ENCODE measurements at places on chromosomes 12 and 14. TPM values are rescaled to one million over a fixed set of nuclear protein-coding genes. Genes with fewer than 3 reads are reported as not detected.

FAM222A gene
- total RNA-seq, result 24.3 TPM

PLEKHD1 gene
- not detected for total RNA-seq

CAPZA3 gene
- not detected for total RNA-seq

C1QL4 gene
- total RNA-seq, result not detected

KRT1 gene
- not detected for total RNA-seq

CIDEB gene
- 0.39 TPM for total RNA-seq

OVCH1 gene
- total RNA-seq, result not detected

SIRT4 gene
- total RNA-seq, result 13.2 TPM

OR4E2 gene
- total RNA-seq, result not detected

TUBA1A gene
- 16.9 TPM for total RNA-seq

ENDOU gene
- 0.16 TPM for total RNA-seq

NYNRIN gene
- total RNA-seq, result 0.87 TPM

NAV3 gene
- total RNA-seq, result 2.5 TPM

ING4 gene
- 28.9 TPM for total RNA-seq

SPATA7 gene
- 9.8 TPM for total RNA-seq

WNT1 gene
- not detected for total RNA-seq

HVCN1 gene
- total RNA-seq, result 4.6 TPM

BCDIN3D gene
- 1.2 TPM for total RNA-seq

CBLN3 gene
- not detected for total RNA-seq
